ENCODE measurements at places on chromosomes 2 and 18. TPM values are rescaled to one million over a fixed set of nuclear protein-coding genes. Genes with fewer than 3 reads are reported as not detected.

The POLE4 gene
- 20.7 TPM for total RNA-seq

The RAB6C gene
- total RNA-seq: under 0.01 TPM

The WNT6 gene
- not detected for total RNA-seq

The QPCT gene
- total RNA-seq: 27.1 TPM

The ARHGAP15 gene
- total RNA-seq: 0.43 TPM

The EPG5 gene
- total RNA-seq: 45.1 TPM

The COLEC12 gene
- total RNA-seq: 3.9 TPM

The GLI2 gene
- 22.5 TPM for total RNA-seq

The DAW1 gene
- 0.64 TPM for total RNA-seq

The VWA3B gene
- total RNA-seq: not detected

The CTNNA2 gene
- not detected for total RNA-seq

The SERPINB10 gene
- not detected for total RNA-seq

The NDC80 gene
- 25.5 TPM for total RNA-seq

The AKAIN1 gene
- total RNA-seq: not detected

The TPO gene
- not detected for total RNA-seq

The MC5R gene
- not detected for total RNA-seq

The RGPD8 gene
- 12.6 TPM for total RNA-seq

The ST8SIA3 gene
- not detected for total RNA-seq

The CASP10 gene
- 5.2 TPM for total RNA-seq

The PSTPIP2 gene
- total RNA-seq: 8.7 TPM

The C18orf54 gene
- total RNA-seq: 6.0 TPM

The ZNF521 gene
- total RNA-seq: 11.3 TPM

The ASB18 gene
- not detected for total RNA-seq

The TOGARAM2 gene
- 0.43 TPM for total RNA-seq

The IWS1 gene
- total RNA-seq: 42.7 TPM

Measured in fibroblast of villous mesenchyme (primary cell).